ENCODE measurements at places on chromosomes 11 and 22.
A peak's percentile ranks its signal among the peaks of the same experiment; 100 is the strongest.

DNA sequence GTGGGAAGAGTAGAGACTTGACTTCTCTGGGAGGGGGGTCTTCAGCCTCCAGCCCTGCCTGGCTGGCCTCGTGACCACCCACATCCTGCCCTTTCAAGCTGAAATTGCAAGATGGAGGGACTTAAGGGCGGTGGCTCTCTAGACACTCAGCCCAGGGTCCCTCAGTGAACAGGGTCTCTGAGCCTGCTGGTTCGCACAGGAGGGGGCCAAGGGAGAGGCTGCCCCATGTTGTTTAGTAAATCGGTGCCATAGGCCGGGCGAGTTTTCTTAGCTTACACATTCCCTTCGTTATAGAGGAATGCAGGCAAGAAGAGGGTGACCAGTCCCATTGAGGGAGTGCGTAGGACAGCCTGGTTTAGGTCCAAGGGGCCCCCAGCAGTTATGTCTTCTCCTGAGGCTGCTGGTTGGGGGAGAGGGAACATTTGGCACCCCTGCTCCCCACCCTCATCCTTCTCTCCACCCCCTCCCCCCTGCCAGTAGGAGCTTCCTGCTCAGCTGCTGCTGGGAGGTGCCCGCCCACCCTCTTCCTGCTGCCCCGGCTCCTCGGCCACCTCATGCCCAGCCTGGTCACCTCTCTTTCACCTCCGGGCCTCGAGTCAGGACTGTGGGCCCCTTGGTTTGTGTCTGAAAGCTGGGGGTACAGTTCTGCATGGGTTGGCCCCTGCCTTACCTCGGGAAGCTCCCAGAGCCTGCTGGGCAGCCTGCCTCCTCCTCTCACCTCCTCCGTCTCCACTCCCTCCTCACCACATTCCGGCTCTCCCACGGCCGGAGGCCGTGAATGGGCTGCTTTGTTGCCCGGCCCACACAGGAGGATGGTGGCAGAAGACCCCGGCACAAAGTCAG, 3.9 kb downstream of the FRMD8 start:
- DNase-seq, result no peak

DNA sequence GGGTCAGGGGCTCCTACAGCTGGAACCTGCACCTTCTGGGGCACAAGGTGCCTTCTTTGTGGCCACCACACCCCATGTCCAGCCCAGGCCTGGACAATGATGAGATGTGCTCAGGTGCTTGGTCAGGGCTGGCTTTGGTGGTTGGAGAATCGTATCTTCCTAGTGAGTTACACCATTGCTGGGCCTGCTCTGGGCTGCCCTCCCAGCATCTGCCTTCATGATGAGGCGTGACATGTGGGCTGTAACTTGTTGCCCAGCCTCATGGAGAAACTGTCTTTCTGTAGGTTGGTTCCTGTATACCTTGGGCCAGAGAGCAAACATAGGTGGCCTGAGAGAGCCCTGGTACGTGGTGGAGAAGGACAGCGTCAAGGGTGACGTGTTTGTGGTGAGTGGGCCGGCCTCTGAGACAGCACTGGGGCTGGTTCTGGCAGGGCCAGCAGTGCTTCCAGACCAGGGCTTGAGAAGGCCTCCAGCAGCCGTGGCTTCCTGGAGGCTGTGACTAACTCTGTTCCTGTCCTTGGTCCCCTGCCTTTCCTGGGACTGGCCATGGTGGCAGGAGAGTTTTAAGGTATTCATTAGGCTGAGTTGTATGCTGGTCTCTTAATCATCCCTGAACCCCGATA, 18.1 kb downstream of the TRMU start:
- DNase-seq, result no peak

GRCh38 chr22:37045958-37046357, 5.6 kb upstream of the KCTD17 start:
- DNase-seq, result no peak

GRCh38 chr11:86671531-86672006, 847 bp downstream of the ME3 start:
- peak; percentile 80 for DNase-seq

DNA sequence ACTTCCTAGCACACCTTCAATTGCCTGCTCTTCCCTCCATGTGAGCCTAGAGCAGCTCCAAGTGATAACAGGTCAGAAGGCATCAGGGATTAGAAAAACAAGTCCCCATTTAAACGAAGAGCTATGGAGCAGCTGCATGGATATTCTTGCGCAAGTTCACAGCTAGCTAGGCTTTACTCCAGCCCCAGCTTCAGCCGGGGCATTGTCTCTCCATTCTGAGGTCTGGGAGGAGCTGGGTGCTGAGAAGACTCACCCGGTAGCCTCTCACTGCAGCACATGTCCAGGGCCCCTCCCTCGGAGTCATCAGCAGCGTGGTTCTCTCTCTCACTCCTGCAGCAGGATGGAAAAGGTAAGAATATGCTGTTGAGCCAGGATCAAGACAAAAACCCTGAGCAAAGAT, 26.0 kb downstream of the PTPN5 start:
- DNase-seq, result no peak

GRCh38 chr11:86805873-86806310, 5.5 kb downstream of the PRSS23 start:
- no peak for DNase-seq

GRCh38 chr11:120203626-120204025, 7.2 kb upstream of the OAF start:
- no peak for DNase-seq

GRCh38 chr11:78694152-78694551, 119.5 kb upstream of the NARS2 start:
- DNase-seq, result no peak

GRCh38 chr22:26956371-26956770, 299.0 kb downstream of the MIAT start:
- no peak for DNase-seq

- DNase-seq, result no peak
Measured at GRCh38 chr11:115780646-115781362, 276.6 kb upstream of the CADM1 start.

DNA sequence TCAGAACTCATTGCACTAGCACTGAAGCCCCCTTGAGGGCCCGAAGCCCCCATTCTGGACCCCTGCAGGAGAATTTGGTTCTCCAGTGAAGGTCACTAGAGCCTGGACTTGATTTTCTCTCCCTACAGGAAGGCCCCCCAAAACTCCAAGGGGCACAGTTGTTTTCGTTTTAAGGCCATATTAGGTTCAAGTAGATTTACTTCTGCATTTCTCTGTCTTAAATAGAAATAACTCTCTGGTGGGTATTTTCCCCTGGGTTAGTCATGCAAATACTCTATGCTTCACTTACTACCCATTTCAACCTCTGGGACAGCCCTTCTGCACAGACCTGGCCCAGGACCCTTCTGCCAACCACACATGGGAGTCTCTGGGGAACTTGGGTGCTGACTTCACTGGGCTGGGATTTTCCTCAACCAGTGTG, 41.6 kb downstream of the WEE1 start:
- DNase-seq, result no peak

GRCh38 chr11:36103933-36104530, 160.2 kb downstream of the LDLRAD3 start:
- DNase-seq, result no peak

DNA sequence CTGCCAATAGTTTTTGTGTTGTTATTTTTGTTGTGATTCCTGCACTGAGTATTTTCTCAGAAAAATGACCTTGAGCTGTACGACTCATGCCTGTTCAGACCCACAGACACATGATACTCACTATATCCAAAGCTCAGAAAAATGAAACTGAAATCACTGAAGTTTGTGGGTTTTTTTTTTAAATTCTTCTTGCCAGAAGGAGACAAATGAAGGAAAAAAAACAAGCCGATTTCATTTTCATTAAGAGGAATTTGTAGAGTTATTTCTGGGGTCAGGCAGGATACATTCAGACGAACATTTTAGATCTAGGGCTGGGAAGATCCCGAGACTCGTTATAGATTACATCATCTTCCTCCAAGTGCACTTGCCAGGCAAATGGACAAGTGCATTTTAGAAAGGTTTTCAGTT, 60.4 kb downstream of the BMAL1 start:
- DNase-seq, result no peak

- DNase-seq, result no peak
Measured at GRCh38 chr22:48261706-48262105, 1499.3 kb downstream of the TBC1D22A start.

DNA sequence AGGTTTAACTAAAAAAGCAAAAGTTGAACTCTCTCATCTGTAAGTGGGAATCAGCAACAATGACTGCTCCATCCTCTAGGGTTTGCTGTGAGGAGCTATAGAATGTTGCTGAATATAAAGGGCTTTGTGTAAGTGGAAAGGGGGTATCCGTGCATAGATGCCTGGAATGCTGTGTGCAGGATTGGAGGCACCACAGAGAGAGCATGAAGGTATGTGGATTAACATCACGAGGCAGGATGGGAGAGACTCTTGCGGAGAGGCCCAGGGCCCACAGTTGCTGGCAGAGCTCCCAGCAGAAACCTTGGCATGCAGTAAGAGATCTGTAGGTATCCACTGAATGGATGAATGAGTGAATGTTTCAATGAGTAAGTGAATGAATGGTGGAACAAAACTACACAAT, 298.7 kb upstream of the DDI1 start:
- no peak for DNase-seq

DNA sequence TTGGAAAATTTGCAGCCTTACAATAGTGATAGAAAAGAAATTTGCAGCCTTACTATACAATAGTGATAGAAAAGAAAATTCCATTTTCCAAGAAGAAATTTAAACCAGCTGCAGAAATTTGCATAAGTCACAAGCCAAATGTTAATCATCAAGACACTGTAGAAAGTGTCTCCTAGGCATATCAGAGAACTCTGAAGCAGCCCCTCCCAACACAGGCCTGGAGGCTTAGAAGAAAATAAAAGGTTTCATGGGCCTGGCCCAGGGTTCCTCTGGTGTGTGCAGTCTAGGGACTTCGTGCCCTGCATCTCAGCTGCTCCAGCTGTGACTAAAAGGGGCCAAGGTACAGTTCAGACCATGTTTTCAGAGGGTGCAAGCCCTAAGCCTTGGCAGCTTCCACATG, 6.0 kb downstream of the OR4A16 start:
- DNase-seq, result no peak

DNA sequence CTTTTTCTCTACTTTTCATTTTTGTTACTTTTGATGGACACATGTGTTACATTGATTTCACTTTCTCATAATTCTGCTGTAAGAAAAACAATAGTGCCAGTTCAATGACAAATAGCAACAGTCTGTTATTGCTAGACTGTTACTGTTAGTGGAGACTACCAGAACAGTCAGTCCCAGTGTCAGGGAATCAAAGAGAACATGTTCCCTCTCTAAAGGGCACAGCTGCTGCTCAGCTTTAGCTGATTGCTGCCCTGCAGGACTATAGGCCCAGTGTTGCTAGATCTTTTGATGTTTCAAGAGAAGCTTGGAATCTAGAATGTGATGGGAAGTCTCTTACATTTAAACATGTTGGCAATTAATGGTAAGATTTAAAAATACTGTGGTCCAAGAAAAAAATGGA, 3.4 kb downstream of the BIRC3 start:
- no peak for DNase-seq

DNA sequence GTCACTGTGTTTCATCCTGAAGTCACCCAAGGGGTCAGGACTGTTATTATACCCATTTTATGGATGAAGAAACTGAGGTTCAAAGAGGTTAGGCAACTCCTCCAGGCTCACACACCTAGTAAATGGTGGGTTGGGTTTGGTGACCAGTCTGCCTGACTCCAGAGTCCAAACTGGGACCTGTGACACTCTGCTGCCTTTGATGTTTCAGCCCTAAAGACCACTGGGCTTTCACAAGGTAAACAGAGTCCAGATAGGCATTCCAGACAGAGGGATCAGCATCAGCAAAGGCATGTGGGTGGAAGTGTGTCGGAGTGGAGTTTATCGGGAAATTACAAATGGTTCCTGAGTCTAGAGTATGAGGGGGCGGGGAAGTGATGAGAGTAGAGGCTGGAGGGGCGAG, 38.5 kb downstream of the MICAL2 start:
- no peak for DNase-seq

- no peak for DNase-seq
Measured at GRCh38 chr22:37095113-37095512, 14.4 kb downstream of the TMPRSS6 start.

DNA sequence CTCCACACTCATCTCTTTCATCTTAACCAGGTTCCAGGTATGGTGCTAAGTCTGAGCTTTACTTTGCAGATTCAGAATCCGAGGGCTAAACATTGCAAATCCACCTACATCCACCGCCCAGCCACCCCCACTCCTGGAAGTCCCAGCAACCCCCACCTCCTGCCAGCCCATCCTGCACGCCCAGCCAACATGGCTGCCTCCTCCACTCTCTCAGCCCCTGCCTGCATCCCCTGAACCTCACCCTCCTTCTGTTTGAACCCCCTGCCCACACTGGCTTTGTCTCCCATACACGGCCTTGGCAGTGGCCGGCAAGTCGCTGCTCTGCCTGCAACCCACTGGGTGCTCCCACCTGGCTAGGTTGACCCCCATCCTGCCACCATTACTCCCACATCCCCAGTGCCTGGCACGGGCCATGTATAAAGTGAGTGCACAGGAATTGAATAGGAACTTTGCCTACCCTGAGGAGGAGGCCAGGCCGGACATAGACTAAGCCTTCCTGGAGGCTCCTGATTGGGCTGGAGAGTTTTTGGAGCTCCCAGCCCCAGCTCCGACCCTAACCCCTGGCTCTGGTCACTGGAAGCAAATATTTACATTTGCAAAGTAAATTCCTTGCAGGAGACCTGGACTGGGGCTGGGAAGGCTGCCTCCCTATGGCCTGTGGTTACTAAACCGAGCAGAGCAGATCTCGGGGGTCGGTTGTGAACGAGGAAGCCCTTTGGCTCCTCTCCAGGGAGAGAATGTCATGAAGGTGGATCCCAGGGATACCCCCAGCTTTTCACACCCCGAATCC, 14.4 kb downstream of the EMID1 start:
- no peak for DNase-seq

- DNase-seq, result no peak
Measured at GRCh38 chr22:32023251-32023827, 19.7 kb upstream of the SLC5A1 start.

GRCh38 chr22:31036671-31037550, 44.2 kb upstream of the SMTN start:
- peak; percentile 79 for DNase-seq

GRCh38 chr11:16296273-16296672, 60.1 kb downstream of the SOX6 start:
- DNase-seq, result no peak

GRCh38 chr11:80515097-80515496, 1074.3 kb upstream of the TENM4 start:
- DNase-seq, result no peak

DNA sequence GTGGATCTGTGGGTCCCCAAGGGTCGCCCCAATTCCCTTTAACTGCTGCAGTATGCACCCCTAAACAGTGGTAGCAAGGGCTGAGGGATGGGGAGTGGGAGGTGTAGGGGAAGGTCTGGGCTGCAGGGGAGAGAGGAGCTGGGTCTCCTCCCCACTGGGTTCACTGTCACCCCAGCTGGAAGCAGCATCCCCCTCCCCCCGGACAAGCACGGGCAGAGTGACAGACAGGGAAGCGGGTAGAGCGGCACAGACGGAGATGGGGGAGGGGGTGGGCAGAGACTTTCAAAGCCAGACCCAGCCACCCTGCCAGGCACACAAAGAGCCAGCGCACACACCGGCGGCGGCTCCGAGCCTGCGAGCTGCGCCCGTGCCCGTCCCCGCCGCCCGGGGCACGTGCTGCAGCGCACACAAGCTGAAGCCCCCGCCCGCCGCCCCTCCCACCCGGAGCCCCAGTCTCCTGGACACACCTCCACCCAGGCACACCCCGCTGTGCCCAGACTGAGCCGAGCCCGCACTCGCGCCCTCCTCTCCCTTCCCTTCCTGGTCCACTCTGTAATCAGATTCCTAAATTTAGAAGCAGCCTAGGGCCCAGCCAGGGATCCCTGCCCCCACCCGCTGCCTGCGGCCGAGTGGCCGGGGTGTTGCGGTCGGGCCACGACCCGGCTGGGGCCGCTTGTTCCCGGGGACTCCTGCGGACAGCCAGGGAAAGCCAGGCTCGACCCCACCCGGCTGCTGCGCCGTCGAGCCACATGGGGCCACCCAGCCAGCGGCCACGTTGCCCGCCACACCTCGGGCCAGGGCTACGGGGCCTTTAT, 935 bp upstream of the RCOR2 start:
- DNase-seq, result peak; percentile 86

Data from right forelimb (tissue), 1 donor.